NCI-H1417 (cell line): ENCODE measurements at places on chromosomes 3 and 15.
A peak's percentile ranks its signal among the peaks of the same experiment; 100 is the strongest.

GRCh38 chr3:39423436-39423970 is 17.0 kb downstream of the RPSA start:
- DNase-seq = no peak

DNA sequence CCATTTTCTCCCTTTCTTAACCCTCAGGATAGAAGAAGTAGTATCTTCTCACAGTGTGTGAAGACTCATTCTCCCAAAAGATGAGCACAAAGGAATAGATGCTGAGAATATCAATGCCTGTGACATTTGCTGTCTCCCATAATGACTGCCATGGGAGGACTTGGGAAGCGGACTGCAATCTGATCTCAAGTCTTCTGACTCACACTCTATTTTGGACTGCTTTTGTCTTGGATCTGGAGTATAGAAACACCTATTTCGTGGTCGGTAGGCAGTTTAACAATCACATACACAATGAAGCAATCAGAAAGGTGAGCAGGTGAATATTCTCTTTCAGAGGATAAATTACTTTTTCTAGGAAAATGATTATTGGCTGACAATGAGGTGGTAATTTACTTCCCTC is 852.0 kb downstream of the FHIT start:
- DNase-seq = peak; percentile 69

- peak; percentile 84 for DNase-seq
Observed at GRCh38 chr3:69144631-69145245, 22.3 kb upstream of the LMOD3 start.

DNA sequence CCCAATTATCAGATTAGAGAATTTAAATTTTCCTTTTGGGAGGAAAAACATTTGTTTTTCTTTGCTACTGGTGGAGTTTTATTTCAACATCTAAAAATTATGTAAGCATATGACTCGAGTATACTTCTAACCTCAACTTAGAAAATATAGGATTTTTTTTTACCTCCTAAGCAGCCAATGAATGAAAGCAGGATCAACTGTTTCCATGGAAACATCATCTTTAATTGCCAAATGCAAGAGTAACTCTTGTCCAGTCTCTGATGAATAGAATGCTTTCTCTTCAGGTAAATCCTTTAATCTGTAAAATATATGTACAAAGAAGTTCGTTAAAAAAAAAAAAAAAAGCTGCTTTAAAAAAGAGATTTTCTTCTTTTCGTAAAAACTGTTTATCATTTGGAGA is 93.6 kb downstream of the CNTN3 start:
- no peak for DNase-seq

- peak; percentile 47 for DNase-seq
Observed at GRCh38 chr3:135237371-135238143, 442.5 kb downstream of the EPHB1 start.

- no peak for DNase-seq
Observed at GRCh38 chr3:114171677-114172076, 7.2 kb downstream of the DRD3 start.

DNA sequence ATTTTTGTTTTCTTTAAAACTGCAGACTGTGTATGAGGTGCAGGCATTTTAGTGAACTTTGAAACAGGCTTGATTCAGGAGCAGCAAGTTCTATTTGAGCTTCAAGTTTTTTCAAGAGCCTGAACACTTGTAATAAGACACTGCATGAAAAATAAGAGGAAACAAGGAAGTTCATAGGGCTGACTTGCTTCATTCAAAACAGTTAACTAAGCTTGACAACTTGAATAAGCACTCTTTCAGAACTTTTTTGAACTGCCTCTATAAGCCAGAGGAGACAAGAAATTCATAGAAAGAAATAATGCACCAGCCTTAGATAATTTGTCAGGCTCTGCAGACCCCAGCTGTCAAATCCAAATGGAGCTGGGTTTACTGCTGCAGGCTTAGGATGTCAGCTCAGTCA is 130.2 kb downstream of the SSR3 start:
- peak; percentile 50 for DNase-seq

DNA sequence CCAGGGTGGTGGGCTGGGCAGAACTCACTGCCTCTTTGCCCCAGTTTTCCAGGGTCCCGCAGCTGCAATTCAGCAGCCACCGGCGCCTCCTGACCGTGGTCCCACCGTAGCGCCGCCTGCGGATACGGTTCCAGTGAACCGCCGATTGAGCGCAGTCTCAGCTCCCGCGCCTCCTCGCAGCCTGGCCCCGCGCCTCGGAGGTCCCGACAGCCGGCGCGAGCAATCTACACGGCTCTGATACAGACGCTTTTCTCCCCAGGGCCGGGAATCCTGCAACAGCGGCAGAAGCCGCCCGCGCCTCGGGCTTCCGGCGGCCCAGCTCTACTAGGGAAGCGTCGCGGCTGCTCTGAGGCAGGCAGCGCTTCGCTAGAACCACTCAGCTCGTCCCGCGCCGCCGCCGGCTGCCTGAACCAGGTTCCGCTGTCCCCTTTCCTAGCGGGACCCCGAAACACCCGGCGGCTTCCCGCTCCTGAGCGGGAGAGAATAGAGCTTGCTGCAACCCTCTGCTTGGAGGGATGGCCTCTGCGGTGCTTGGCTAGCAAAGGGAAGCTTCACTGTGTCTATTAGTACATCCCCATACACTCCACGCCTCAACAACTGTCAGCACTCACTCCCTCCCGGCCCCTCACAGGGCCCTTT is 3.1 kb downstream of the FOXL2NB start:
- peak; percentile 47 for DNase-seq

- DNase-seq = no peak
Observed at GRCh38 chr3:141969711-141970110, 93.3 kb downstream of the ATP1B3 start.
